Activated T-helper 1 cell treated with anti-CD3 and anti-CD28 coated beads, Interleukin-12 subunit alpha, Interleukin-12 subunit beta, Interleukin-2, Interleukin-4 antibody, amounts not matched to agents 30 ng/mL and 10 ng/mL and 1 ng/mL, durations not matched to agents 14 hours and 24 hours and 36 hours (primary cell): ENCODE measurements at places on chromosomes 2 and 18. TPM values are rescaled to one million over a fixed set of nuclear protein-coding genes. Genes with fewer than 3 reads are reported as not detected.

The EPB41L3 gene
- total RNA-seq = 1.7 and 2.7 TPM in 2 replicates

The ZNF521 gene
- total RNA-seq = not detected in 2 replicates

- H3K27me3 ChIP-seq = peaks cover 32% of the 10 kb centered on the region
- H3K4me1 ChIP-seq = peaks cover 16% of the 10 kb centered on the region
- H3K36me3 ChIP-seq = no peaks in the 10 kb centered on the region
- DNase-seq = no peak
These were observed 8.3 kb upstream of the RHOB start for GRCh38 chr2:20438334-20439192.

DNA sequence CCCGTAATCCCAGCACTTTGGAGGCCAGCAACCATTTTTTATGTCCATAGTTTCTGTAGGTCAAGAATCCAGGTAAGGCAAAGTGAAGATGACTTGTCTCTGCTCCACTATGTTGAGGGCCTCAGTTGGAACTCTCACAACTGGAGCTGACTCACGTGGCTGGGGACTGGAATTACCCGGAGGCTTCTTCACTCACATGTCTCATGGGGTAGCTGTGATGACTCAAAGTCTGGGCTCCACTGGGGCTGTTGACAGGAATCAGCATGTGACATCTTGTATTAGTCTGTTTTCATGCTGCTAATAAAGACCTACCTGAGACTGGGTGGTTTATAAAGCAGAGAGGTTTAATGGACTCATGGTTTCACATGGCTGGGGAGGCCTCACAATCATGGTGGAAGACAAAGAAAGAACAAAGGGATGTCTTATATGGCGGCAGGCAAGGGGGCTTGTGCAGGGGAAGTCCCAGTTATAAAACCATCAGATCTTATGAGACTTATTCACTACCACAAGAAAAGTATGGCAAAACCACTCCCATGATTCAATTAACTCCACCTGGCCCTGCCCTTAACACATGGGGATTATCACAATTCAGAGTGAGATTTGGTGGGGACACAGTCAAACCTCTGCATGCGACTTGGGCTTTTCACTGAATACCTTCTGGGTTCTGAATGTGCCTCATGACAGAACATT is 7.8 kb upstream of the PPP1R1C start:
- H3K4me1 ChIP-seq = no peaks in the 10 kb centered on the region
- no peak for DNase-seq
- no peak overlapping the region for H3K27ac ChIP-seq
- no peak overlapping the region for H3K4me3 ChIP-seq

The FZD7 gene
- total RNA-seq = 1.2 and 1.5 TPM in 2 replicates

GRCh38 chr2:134393075-134393461 is 139.2 kb downstream of the MGAT5 start:
- H3K27ac ChIP-seq = no peak overlapping the region
- no peak overlapping the region for H3K4me3 ChIP-seq
- no peak for DNase-seq
- no peaks in the 10 kb centered on the region for H3K36me3 ChIP-seq

The AKAIN1 gene
- total RNA-seq = not detected in 2 replicates

- H3K36me3 ChIP-seq = peaks cover 10% of the 10 kb centered on the region
- H3K27ac ChIP-seq = no peak overlapping the region
- H3K27me3 ChIP-seq = no peaks in the 10 kb centered on the region
- H3K4me3 ChIP-seq = no peak overlapping the region
- H3K4me1 ChIP-seq = peaks cover 49% of the 10 kb centered on the region
- no peak for DNase-seq
These were observed 155.5 kb upstream of the ID2 start for GRCh38 chr2:8526403-8526696.

DNA sequence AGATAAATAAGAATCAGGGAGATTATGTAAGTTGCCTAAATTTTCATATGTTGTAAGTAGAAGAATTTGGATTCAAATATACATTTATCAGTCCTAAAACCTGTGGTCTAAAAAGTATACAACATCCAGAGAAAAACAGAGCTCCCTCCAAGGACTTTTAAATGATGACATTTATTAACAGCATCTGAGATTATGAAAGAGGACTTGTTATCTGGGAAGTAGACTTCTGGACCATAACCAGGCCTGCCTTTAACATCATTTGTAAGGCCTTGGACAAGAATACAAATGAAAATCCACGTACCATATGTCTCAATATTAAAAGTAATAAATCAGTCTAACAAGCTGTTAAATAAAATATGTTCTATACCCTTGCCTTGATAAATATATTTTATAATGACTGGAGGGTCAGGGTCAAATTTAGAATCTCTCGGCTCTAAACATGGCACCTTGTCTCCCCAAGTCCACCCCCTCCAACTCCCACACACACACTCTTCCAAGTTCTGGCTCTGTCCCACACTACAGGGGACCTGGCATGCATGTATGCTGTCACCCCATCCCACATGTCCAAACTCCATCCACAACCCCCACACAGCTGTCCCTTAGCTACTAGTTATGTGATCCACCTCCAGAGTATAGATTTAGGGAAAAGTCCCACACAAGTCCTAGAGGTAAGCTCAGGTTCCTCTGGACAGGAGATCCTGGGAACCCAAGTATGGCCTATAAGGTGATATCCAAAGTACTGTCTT is 382.6 kb downstream of the CDH2 start:
- no peak for DNase-seq
- no peaks in the 10 kb centered on the region for H3K4me1 ChIP-seq
- no peak overlapping the region for H3K27ac ChIP-seq
- H3K27me3 ChIP-seq = no peaks in the 10 kb centered on the region

GRCh38 chr2:131121464-131121863 is 16.3 kb downstream of the PLEKHB2 start:
- no peak overlapping the region for H3K27ac ChIP-seq
- peaks cover 2% of the 10 kb centered on the region for H3K4me1 ChIP-seq
- DNase-seq = no peak
- no peaks in the 10 kb centered on the region for H3K27me3 ChIP-seq
- peaks cover 29% of the 10 kb centered on the region for H3K36me3 ChIP-seq

- H3K27ac ChIP-seq = no peak overlapping the region
- peaks cover 8% of the 10 kb centered on the region for H3K4me1 ChIP-seq
- peaks cover 1% of the 10 kb centered on the region for H3K36me3 ChIP-seq
- no peak for DNase-seq
These were observed 101.4 kb downstream of the PLA2R1 start for GRCh38 chr2:159961037-159961436.

The GRHL1 gene
- total RNA-seq = 1.4 and 1.5 TPM in 2 replicates

The EVA1A gene
- not detected in 2 replicates for total RNA-seq

The DSC3 gene
- not detected in 2 replicates for total RNA-seq

- no peak overlapping the region for H3K27ac ChIP-seq
- no peak for DNase-seq
- H3K27me3 ChIP-seq = no peaks in the 10 kb centered on the region
- H3K4me1 ChIP-seq = no peaks in the 10 kb centered on the region
- no peak overlapping the region for H3K4me3 ChIP-seq
These were observed 247.9 kb downstream of the NDUFA10 start for GRCh38 chr2:239777219-239777618.

DNA sequence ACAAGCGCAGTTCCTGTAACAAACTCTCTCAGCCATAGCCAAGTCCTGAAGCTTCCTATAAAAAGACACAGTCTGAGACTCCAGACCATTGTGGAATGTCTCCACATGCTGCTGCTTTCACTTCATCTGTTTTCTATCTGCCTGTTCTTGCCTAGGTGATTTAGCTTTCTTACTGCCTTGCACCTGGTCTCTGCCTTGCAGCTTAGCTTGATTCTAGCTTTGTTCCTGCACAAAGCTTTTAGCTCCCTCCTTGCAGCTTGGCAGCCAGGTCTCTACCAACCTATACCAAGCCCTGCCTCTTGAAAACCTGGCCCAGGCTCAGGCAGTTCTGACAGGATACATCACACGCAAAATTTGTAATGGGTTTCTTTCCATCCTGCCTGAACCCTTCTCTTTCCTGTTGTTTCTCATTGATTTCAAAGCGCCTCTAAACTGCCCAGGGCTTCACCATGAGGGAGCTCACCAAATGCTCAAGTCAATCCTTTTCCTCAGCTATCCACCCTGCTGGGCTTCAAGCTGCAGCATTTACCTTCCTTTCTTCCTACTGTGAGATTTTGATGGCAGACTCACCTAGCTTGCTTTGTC is 941.3 kb upstream of the NXPH2 start:
- no peak for DNase-seq
- H3K27me3 ChIP-seq = no peaks in the 10 kb centered on the region
- H3K4me1 ChIP-seq = no peaks in the 10 kb centered on the region
- H3K27ac ChIP-seq = no peak overlapping the region
- no peak overlapping the region for H3K4me3 ChIP-seq
- no peaks in the 10 kb centered on the region for H3K36me3 ChIP-seq

DNA sequence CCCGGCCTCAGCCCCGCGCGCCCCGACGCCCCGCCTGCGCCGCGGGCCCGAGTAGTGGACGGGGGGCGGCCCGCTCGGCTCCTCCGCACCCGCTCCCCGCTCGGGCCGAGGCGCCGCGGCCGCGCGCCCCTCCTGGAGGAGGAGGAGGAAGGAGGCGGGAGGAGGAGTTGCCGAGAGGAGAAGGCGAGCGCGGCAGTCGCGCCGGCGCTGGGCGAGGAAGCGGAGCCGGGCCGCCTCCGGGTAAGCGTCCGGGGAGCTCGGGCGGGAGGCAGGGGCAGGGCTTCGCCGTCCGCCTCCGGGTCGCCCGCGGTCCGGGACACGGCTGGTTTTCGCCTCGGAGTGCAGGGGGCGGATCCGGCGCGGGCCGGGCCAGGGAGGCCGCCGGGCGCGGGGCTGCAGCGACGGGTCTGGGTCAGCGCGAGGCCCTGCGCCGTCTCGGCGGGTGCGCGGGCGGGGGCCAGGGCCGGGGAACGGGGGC is at the start of gene SOCS6:
Gene SOCS6 (plus strand): TSS at position 195 of the 478 bp plus-strand sequence. CDS start 35,624 bp downstream, outside the sequence.
- H3K4me1 ChIP-seq = peaks cover 9% of the 10 kb centered on the region
- H3K27ac ChIP-seq = peak within 1 kb of the TSS; percentile 70
- DNase-seq = peak; percentile 41
- peaks cover 29% of the 10 kb centered on the region for H3K27me3 ChIP-seq
- peak within 1 kb of the TSS; percentile 90 for H3K4me3 ChIP-seq
- peaks cover 4% of the 10 kb centered on the region for H3K36me3 ChIP-seq

GRCh38 chr2:148913492-148913891 is 38.5 kb downstream of the KIF5C start:
- no peak for DNase-seq
- no peak overlapping the region for H3K27ac ChIP-seq
- peaks cover 7% of the 10 kb centered on the region for H3K36me3 ChIP-seq
- no peak overlapping the region for H3K4me3 ChIP-seq
- peaks cover 10% of the 10 kb centered on the region for H3K4me1 ChIP-seq

The CLEC4F gene
- 0.10 TPM in 1 of 2 replicates, not detected in the other for total RNA-seq

DNA sequence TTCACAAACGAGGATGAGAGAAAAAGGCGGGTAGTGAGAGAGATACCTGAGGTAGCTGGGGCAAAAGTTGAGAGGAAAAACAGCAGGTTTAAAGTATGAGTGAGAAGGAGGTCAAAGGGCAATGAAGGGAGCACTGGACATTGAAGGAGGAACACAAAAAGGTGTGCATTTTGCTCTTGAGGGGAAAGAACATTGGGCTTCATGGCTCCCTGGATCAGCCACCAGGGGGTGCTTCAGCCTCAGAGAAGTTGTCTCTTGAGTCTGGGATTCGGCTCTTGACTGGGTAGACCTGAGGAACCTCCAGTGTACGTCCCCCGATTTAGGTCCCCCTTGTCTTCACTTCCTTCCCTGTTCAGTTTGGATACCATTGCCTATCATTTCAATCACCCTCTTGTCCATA is 128.5 kb downstream of the RAPGEF4 start:
- peaks cover 13% of the 10 kb centered on the region for H3K27me3 ChIP-seq
- no peak overlapping the region for H3K4me3 ChIP-seq
- H3K27ac ChIP-seq = no peak overlapping the region
- no peaks in the 10 kb centered on the region for H3K4me1 ChIP-seq
- no peaks in the 10 kb centered on the region for H3K36me3 ChIP-seq

DNA sequence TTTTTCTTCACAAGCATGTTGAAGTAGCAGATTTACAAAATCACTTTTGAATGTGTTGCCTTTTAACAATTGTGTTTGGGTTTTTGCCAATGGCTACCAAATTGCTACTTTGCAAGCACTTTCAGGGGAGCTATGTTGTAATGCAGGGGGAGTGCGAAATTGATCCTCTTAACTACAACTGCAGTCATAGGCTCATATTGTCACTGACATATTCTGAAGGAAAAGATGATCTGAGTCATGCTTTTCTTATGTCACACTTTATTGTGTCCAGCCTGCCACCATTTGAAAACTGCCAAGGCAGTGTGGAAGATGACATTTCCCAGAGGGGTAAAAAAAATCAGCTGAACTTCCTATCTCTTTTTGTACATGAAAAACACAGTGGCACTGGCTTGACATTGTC is 74.9 kb downstream of the GPD2 start:
- no peak overlapping the region for H3K4me3 ChIP-seq
- no peak for DNase-seq
- H3K27ac ChIP-seq = no peak overlapping the region
- peaks cover 17% of the 10 kb centered on the region for H3K36me3 ChIP-seq
- H3K4me1 ChIP-seq = no peaks in the 10 kb centered on the region

GRCh38 chr2:200658278-200658864 is 72.6 kb downstream of the AOX1 start:
- H3K4me3 ChIP-seq = no peak overlapping the region
- no peaks in the 10 kb centered on the region for H3K4me1 ChIP-seq
- H3K27ac ChIP-seq = no peak overlapping the region
- DNase-seq = no peak

The FAM124B gene
- total RNA-seq = 0.23 and 0.34 TPM in 2 replicates

GRCh38 chr2:129439406-129440302 is 539.8 kb upstream of the RAB6C start:
- H3K27ac ChIP-seq = no peak overlapping the region
- DNase-seq = no peak
- H3K36me3 ChIP-seq = no peaks in the 10 kb centered on the region
- no peaks in the 10 kb centered on the region for H3K4me1 ChIP-seq
- H3K4me3 ChIP-seq = no peak overlapping the region

The KIF1A gene
- total RNA-seq = 0.66 and 0.83 TPM in 2 replicates

DNA sequence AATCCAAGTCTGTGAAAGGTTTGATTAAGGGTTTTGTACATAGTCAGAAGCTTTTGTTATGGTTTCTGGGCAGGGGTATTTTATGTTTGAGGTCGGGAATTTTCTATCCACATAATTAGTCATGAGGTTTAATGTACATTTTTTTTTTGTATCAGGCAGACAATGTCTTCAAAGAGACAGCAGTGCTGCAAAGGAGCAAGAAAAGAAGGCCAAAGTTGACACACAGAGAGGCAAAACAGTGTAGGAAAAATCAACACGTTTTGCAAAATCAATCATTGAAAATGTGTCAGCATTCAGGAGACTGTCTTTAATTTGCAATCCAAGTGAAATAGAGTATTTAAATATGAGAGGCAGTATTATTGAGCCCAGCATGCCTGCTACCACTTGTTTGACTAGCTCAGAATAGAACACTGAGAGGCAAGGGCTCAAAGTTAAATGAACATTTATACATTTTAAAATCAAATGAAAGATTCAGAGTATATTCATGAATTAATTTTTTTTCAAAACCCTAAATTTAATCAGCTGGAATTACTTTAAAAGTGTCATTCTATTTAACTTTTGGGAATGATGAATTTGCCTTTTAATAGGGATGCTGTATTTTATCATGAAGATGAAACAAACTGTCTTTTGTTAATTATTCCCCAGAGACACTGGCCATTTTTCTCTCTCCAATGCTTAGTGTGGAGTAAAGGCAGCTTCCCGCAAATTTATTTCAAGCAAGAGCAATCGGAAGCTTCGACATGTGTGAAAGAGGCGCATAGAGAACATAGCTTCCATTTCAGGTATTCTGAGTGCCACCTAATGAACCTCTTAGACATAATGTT is 11.3 kb downstream of the VRK2 start:
- no peaks in the 10 kb centered on the region for H3K27me3 ChIP-seq
- H3K36me3 ChIP-seq = peaks cover 20% of the 10 kb centered on the region
- DNase-seq = no peak
- H3K27ac ChIP-seq = no peak overlapping the region

The IKZF2 gene
- 2.8 and 3.2 TPM in 2 replicates for total RNA-seq

The VWA3B gene
- not detected in 2 replicates for total RNA-seq

The LYPD1 gene
- total RNA-seq = not detected in 2 replicates

The DYSF gene
- not detected in 2 replicates for total RNA-seq
